ENCODE measurements at places on chromosomes 4 and X.

DNA sequence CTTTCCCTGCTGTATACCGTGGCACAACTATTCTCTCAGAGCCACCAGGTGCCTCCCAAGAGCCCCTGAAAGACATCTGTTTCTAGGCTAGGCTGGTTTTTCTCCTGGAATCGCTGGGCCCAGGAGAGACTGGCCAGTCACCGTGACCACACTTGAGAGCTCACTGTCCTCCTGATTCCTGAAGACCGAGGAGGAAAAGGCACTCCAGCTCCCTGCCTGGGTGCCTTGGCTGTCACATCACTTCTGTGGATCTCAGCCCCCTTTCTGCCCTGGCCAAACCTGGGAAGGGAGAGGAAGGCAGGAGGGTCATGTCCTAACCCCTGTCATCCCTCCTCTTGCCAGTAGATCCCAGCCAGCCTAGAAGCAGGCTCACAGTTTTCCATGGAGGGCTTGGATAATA is 54.7 kb upstream of the LAS1L start:
- DNase-seq = no peak

DNA sequence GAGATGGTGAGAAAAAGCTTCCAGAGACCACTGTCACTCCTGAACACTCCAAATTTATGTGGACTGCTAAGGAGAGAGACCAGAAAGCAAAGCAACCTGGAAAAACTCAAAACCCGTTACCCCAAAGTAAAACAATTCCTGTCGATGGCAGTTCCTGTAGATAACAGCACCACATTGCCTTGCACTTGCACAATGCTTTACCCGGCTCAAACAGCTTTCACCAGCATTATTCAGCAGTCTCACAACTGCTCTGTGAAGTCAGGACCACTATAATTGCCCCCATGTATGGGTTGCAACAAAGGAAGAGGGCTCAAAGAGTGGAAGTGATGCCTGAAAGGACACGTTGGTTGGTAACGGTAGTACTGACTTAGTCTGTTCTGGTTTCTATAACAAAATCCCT is 234.8 kb downstream of the BCOR start:
- DNase-seq = no peak

DNA sequence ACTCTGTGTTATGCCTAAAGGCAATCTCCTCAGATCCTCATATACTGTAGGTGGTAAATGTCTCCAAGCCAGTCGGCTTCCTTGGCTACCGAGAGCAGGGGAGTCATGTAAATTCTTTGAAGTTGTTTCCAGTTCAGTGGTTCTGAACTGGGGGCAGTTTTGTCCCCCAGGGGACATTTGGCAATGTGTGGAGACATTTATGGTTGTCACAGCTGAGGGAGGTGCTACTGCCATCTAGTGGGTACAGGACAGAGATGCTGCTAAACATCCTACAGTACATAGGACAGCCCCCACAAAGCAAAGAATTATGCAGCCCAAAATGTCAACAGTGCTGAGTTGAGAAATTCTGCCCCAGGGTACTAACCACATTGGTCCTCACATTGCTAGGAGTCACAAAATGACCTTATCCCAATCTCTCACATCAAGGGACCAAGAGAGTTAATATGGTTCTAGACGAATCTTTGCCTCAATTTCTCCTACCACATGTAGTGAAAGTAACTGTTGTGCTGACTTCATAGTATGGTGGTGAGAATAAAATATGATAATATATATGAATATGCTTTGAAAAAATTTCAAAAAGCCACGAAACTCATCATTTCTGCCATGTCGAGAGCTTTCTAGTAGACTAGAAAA is 104.4 kb upstream of the ARHGAP24 start:
- no peak for DNase-seq

GRCh38 chr4:152996111-152996571 is 60.0 kb downstream of the FHDC1 start:
- DNase-seq = no peak

- DNase-seq = no peak
Measured at GRCh38 chr4:100016191-100016590, 66.1 kb upstream of the H2AZ1 start.

DNA sequence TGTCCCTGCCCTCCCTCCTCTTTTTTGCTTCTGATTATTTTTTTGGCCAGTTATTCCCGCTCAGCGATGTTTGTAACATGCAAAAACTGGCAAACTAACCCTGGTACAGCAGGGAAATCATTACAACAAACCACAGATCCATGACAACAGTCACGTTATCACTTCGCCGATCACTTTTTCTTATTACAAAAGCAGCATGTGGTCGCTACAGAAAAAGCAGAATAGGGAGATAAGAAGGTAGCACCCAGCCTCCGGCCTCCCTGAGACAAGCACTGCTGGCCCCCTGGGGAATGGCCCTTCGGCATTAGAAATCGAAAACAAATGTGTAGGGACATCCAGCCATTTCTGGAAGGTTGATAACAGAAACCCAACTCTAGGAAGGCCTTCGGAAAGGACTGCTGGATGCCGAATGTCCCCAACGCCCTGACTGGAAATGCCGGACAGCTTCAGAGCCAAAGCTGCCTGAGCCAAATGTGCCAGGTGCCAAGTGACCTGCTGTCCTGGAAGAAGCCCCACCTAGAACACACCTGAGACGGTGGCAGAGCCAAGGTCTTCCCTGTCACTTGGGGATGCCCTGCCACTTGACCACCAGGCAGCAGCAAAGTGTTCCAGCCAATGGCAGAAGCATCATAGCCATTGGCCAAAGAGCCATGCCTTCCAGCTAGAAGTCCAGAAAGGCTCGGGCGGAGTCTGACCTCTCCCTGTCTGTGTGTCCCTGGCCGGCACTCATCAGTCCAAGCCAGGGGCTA is 2.9 kb downstream of the IDH3G start:
- DNase-seq = no peak

DNA sequence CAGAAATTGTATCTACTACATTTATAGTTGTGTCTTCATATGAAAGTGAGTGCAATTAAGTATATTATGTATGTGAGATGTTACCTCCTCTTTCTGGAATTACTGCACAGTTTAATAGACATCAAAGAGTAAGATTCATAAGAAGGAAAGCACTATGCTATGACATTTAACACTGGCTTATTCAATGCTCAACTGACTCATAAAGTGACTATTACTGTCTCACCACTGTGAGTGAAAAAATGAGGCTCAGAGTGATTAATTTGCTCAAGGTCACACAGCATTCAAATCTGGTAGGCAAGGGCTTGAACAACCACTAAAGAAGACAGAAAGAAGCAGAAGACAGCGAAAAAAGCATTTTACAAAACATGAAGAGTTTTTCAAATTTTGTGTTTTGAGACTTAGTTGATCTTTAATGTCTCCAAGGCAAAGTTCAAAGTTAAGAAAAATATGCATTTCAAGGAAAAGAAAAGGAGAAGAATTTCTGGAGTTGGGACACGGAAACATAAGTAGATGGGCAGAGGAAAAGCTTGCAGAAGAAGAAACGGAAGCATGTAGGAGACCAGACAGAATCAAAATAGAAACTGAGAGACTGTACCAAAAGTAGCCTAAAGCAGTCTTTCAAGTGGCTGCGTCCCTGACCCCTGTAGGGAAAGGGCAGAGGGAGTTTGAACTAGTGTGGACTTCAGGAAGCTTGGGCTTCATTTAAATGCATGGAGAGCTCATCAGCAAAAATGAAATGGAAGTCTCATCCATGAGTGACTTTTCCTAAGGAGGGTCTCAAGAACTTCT is 66.3 kb downstream of the KCNIP4 start:
- no peak for DNase-seq

DNA sequence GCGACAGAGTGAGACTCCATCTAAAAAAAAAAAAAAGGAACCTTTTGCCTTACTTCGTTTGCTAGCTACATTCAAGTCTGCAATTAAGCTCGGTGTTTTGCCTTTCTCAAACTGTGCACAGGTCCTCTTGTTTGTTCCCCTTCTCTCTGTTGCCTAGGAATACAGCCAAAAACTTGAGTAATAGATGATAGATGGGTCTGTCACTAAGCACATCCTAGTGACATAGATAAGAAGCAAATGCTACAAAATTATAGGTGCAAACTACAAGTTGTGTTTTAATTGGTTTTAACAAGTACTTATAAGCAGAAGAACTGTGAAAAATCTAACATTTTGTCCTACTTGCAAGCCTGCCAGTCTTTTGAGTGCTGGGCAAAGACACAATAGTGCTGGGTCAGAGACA is 95.2 kb downstream of the SNCA start:
- DNase-seq = no peak

DNA sequence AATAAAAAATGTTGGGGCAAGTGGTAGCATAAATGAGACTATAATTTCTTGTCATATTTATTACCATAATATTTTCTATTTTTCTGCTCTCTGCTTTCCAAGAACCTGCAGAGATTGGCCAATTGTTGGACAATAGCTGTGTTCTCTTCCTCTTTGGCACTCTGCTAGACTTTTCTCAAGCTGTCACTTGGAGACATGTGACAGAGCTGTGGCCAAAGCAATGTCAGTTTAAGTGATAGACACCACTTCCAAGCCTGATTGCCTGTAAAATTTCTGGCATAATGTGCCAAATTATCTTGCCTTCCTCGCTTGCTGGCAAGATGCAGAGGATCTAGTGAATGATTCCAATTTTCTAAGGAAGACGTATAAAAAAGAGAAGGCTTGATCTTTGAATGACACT is 162.2 kb upstream of the NDST4 start:
- no peak for DNase-seq

DNA sequence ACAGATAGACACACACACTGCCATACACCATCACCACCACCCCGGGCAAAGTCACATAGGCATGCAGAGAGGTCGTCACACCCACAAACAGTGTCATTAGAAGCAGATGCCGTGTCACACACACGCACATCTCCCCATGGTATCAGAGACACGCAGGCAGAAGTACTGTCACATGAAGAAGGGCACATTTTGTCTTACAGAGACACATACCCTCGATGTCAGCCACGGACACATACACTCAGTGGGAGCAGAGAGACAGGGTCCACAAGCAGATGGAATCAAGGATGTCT is 3.3 kb downstream of the NALF2 start:
- DNase-seq = no peak

DNA sequence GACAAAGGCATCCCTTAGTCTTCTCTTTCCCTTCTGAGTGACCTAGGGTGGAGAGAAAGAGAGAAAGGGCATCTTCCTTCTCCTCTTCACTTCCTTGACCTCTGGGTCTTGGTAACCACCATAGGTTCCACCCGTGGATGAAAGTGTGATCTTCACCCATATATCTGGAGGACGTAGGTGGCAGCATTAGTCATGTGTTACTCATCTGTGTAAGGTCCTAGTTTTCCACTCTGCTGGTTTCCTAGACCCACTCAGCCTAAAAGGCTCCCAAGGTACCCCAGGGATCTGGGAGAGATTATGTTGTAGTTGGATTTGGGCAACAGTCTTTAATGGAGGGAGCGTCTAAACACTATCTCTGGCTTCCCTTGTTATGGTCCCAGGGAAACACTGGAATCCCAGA is 45.5 kb upstream of the RAB9B start:
- no peak for DNase-seq
